H9 (cell line): ENCODE measurements at places on chromosomes 2 and 18.

GRCh38 chr18:32072321-32072720 lies 19.4 kb upstream of the RNF138 start:
- DNase-seq: no peak

GRCh38 chr2:24409700-24410556 lies 49.6 kb upstream of the ITSN2 start:
- peak; percentile 48 for DNase-seq

- peak; percentile 49 for DNase-seq
Measured at GRCh38 chr2:23404426-23404825, 19.4 kb downstream of the KLHL29 start.

- DNase-seq: no peak
Measured at GRCh38 chr2:14292964-14293363, 339.6 kb upstream of the LRATD1 start.

DNA sequence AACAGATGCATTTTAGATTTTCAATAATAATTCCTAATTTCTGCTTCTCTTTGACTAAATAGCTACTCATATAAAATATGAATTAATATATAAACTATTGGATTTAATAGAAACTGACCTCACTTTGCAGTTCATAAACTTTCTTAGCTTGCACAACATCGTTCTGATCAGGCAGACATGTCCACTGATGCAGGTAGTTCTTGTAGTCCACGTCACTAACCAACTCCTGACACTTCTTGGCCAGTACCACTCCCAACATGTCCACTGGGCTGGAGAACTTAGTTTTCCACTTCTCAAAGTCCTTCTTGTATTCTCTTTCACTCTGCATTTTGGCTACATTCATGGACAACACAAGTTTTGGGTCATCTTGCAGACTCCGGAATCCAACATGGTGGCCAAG lies 83.8 kb downstream of the NEB start:
- no peak for DNase-seq

DNA sequence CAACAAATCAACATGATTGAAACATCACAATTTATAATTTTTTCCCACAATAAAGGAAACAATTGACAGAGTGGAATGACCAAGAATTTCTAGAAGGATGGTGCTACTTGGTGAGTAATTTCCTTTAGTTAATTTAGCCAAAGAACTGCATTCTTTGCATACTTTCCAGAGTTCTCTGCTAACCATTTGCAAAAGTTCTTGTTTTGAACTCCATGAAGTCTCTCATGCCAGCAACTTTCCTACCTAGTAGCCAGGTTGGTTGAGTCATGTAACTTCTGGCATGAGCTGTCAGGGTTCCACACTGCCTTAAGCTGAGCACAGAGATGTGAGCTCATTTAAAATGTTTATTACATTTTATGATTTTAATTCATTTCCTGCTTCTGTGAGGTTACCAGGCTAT lies 539.6 kb downstream of the PID1 start:
- DNase-seq: no peak

- no peak for DNase-seq
Measured at GRCh38 chr18:58567453-58568196, 61.3 kb downstream of the ALPK2 start.

GRCh38 chr2:15649561-15650255 lies 58.0 kb downstream of the DDX1 start:
- no peak for DNase-seq

DNA sequence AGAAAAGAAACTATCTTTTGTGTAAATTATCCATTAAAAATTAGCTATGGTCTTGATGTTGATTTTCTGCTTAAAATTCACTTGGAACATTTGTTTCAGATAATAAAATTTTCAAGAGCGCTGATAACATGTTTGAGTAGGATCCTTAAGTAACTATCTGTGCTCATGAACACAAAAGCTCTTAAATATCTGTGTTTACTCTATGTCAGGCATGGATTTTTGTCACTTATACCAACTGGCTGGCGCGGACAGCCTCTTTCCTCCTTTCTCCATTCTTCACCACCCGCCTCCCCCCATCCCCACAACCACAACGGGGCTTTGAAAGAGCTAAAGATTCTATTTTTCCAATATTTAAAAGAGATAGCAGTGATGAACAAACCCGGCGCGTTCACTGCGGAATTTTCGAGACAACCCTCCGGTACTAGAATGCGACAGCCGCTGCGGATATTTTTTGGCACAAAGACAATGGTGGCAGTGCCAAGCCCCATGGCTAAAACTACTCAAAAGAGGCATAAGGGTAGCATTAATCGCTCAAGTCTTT lies 181.5 kb downstream of the TCF4 start:
- no peak for DNase-seq

DNA sequence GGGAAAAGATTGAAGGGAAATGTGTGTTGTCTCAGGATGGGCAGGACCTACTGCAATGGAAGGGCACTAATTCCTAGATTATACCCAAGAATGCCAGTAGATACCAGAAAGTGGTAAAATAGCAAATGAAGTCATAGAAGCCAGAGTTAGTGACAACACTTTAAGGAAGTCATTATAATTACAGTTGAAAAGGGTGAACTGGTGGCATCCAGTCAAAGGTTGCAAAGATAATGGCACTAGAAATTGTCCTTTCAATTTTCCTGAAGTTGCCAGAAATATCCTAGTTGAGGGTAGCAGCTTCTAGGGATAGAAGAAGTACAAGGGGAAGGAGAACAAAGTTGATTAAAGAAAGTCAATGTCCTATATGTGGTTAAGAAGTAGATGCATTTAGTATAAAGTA lies 68.8 kb upstream of the GLS start:
- no peak for DNase-seq

DNA sequence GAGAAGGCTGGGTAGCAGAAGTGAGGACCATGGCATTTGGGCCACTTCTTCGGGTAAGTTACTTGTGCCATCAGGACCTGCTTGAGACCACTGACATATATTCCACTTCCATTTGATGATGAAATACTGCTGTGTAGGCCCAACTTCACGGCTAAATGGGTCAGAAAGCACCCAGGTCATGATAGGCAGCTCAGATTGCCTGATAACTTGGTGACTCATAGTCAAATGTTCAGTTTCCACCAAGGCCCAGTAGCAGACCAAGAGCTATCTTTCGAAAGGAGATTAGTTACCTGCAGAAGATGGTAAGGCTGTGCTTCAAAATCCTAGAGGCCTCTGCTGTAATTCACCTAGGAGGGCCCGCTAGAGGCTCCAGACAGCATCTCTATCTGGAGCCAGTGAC lies 31.8 kb upstream of the MEX3C start:
- DNase-seq: no peak

- DNase-seq: no peak
Measured at GRCh38 chr18:48643262-48643661, 104.4 kb downstream of the CTIF start.

DNA sequence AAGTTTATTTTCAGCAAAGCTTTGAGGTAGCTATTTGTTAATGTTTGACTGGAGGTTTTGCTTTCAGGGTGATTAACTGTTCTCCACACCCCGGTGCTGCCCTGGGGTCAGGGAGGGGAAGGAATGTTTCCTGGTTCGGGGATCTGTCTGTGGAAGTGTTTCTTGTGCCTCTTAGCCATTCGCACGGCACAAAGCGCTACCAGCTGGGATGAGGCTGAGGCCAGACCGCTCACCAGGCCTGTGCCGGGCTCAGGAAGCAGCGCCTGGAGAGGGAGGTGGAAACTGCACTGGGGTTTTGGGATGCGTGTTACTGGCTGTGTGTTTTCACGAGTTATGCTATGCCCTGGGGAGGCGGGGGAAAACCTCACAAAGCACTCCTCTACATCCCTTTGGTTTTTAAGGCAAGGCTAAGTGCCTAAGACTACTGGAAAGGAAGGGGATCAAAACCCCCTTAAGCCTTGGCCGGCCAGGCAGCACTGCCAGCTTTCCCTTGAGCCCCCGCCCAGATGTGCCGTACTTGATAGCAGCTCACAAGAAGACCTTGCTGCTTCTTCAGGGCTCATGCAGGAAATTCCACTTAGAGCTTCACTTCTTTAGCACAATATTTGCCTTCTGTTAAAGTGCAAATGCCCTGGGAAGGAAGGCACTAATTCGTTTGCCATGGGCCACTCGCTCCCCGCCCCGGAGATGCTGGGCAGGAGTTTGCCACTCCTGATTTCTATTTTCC lies 65.7 kb upstream of the CNGA3 start:
- no peak for DNase-seq

GRCh38 chr18:46772357-46772756 lies 15.5 kb upstream of the ST8SIA5 start:
- peak; percentile 50 for DNase-seq

DNA sequence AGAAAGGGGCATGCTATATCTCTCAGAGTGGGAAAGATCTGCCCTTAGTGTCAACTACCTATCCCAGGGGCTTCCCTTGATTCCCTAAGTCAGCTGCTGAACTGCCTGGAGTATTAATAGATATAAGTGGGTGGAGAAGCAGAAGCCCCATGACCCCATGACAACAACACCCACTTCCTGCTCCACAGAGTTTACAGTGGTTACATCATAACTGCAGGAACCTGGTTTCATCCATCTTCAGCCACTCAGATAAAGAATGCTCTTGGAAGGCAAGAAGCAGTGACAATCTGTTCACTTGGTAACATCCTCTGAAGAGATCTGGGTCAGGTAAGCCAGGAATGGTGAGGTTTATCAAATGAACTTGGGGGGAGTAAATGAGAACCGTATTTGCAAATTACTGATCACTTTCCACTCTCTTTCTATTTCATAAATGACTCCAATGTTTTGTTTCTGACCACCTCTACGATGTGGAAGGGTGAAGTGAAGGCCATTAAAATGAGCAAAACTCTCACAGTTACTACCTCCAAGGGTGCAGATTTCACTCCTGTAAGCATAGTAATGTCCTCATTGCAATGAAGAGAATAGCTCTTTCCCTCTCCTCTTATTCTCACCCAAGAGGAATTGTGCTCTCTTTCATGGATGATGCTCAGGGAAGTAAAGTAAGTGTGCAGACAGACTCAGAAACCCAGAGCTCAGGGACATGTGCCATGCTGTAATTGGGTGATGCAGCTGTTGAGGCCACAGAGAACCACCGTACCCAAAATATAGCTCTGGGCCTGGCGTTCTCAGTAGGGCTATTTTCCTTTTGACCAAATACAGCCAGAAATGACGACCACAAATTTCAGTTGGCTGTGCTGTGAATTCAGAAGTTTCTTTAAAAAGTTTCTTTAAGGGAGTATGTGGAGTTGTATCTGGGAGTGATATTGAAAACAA lies 192.8 kb upstream of the APCDD1 start:
- DNase-seq: no peak

DNA sequence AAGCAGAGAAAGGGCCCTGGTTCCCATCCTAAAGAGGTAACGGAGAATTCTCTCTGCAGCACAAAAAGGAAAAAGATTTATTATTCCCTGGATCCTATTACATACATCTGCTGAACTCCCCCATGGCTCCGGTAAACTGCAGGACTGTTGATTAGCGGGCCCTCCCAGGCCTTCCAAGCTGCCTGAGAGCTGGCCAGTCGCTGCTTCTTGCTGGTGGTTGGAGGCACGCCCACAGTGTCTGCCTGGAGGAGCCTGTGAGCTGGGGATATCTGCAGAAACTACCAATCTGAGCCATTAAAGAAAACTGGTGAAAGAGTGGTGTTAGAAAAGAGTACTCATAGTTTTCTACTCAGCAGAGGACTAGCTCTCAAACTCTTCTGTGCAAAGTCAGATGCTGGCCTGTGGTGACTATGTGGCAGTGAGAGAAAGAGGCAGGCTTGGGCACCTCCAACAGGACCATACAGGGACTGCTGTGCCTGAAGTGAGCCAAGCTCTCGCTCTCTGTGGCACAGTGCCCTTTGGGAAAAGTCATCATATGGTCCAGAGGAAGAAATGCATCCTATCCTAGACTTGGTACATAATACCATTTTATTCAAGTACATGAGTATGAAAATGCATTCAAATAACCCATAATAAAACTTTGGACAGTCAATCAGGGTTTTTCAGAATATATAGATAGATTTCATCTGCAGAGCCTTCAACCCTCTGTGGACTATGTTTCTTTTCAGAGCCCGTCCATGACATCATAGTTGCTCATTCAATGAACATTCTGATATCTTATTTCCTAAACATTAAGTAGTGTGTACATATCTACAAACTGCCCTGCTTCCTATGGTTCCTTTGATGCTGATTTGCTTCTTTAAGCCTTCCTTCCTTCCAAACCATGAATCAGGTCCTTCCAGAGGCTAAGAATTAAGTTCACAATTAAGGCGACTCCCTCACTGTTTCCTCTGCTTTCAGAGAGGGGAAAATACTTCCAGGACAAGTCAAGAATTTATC lies 242.0 kb upstream of the LYPD1 start:
- DNase-seq: peak; percentile 60

- DNase-seq: no peak
Measured at GRCh38 chr2:99707592-99707991, 217.8 kb upstream of the REV1 start.

GRCh38 chr2:5914811-5915611 lies 222.8 kb downstream of the SOX11 start:
- peak; percentile 69 for DNase-seq

DNA sequence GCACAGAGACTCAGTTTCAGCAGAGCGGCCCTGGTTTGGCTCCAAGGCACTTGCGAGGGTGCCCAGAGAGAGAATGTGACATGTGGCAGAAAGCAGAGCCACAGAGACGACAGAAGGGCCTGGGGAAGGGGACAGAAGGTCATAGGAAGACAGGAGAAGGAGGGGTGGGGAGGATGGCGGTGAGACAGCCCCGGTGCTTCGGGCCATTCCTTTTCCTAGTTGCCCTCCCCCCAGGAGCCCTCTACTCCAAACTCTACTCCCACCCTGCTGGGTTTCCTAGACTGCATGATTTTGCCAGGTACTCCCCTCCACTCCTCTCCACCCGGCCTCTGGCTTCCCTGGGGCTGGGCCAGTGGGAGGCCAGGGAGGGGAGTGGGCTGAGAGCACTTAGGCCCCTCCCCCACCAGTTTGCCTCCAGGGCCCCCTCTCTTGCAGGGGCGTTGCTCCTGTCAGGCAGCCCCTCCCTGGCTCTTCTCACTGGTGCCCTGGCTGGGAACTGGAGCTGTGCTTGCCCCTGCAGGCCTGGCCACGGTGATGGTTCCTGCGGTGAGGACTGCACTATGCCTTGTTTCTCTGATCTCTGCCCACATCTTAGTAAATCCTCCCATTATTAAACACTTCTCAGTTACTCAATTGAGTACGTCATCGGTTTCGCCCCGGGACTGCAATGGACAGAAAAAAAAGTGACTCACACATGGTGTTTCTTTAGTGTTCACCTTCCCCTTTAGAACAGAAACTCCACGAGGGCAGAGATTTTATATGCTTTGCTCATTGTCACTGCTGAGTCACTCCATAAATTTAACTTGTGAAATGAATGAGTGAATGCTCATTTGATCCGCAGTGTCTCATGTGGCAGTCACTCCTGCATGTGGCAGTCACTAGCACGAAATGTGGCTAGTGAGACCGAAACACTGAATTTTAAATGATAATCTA lies 58.7 kb upstream of the SP3 start:
- peak; percentile 78 for DNase-seq

DNA sequence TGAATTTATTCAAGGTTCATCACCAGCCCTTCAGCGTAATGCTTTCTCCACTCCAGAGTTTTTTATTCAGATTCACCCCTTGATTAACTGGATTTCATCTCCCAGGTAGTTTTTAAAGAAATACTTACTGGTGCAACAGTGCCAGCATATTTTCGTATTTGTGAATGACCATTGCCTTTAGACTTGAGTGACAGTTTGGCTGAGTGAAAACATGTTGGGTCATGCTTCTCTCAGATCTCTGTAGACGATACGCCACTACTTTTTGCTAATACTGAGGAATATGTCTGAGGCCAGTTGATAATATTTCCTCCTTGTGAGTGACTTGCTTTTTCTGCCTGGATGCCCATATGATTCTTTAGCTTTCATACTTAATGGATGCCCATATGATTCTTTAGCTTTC lies 51.5 kb downstream of the CYP26B1 start:
- no peak for DNase-seq

GRCh38 chr2:190746971-190747761 lies 98.3 kb downstream of the NAB1 start:
- DNase-seq: no peak
